ENCODE measurements at places on chromosomes 1 and 21.

GRCh38 chr21:16116798-16117197, 387.0 kb downstream of the USP25 start:
- DNase-seq, result no peak

DNA sequence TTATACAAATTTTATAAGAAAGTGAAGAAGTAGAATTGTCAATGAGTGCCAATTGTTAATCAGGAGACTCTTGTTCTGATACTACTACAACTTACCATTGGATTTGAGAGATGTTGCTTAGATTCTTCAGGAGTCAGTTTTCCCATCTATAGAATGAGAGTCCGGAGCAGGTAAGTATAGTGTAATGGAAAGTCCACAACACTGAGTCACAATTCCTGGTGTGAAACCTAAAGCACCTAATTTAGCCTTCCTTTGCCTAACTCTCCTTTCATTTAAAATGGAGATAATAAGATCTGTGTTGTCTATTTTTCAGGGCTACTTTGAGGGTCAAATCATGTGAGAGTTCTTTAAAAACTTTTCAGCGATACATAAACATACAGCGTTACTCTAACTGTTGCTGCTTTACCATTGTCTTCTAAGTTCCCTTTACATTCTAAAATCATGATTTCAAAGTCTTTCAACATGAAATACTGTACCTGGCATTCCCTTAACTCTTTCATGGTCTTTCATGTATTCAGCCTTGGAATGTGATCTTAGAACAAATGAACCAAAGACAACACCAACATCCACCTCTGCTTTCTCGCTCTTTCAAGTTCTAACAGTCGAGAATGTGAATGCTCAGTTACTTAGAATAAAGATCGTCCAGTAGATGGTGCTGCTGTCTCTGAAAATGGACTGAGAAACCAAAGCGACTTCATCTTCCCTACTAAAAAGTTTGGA, 90.9 kb downstream of the SLC30A10 start:
- peak; percentile 55 for DNase-seq

- peak; percentile 32 for DNase-seq
These were observed 74.4 kb downstream of the CAMTA1 start for GRCh38 chr1:6859415-6860343.

- no peak for DNase-seq
These were observed 22.3 kb upstream of the HSPA13 start for GRCh38 chr21:14405225-14405624.

GRCh38 chr1:26290122-26290881, 10.4 kb downstream of the SH3BGRL3 start:
- DNase-seq, result no peak

- no peak for DNase-seq
These were observed 23.8 kb upstream of the PPP1R15B start for GRCh38 chr1:204435381-204435831.

DNA sequence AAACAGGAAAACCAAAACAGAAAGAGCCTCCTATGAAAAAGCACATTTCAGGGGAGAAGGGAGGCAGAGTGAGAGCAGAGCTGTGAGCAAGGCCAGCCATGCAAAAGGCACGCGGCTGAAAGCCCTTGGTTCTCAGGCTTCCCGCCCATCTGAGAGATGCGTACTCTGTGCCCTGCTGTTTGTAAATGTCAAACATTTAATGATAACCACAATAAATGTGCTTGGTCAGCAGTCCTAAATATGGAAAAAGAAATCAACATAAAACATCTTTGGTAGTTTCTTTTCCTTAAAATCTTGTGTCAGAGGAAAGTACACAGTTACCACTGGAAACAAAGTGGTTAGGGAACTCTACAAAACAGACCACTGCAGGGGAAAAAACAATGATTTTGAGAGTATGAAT, 283.1 kb downstream of the DSCAM start:
- DNase-seq, result no peak

GRCh38 chr1:3735027-3735681, 17.1 kb upstream of the CCDC27 start:
- DNase-seq, result no peak

DNA sequence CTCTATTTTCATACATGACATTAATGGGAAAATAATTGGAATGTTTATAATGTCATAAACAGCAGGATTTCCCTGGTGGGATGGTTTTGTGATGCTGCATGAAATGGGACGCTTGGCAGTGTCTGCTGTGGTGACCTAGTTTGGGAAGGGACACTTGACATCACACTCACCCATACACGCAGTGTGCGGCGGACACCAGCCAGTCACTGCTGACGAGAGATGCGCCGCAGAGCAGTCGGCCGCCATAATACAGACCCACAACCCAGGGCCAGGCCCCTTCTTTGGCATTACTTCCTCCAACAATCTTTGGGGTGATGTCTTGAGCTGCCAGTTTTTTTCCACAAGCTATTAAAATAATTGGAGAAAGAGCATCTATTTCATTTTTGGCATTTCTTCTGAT, 49.5 kb downstream of the CHODL start:
- no peak for DNase-seq

DNA sequence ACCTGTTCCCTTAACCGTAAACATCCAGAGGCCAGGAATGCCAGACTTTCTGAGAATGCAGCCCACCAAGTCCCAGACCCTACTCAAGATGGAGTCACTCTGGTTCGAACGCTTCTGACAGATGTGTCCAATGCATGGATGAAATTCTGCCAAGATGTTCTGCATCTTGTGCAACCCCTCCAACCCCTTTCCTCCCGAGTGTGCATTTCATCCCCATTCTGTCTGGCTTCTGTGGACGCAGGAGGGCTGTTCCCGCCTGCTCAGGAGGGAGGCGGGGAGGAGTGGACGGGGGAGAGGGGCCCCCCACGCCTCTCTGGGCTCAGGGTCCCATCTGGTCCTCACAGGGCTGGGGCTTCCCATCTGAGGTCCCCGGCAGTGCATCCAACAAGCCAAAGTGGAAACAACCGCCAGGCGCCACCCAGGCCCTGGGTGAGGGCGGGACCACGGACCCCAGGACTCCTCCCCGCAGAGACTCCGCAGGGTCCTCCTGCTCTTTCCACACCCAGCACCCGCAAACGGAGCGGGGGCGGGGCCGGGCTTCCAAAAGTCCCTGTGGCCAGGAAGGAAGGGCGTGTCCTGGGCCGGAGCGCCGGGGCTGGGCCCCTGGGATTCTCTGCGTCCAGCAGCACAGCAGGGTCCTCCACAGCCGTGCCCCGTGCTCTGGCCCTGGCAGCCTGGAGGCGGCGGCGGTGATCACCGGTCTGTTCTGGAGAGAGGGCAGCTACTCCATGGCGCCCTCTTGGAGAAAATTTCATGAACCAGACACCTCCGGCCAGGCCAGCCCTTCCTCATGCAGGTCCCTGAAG, 27.8 kb upstream of the SUMO3 start:
- DNase-seq, result peak; percentile 52

GRCh38 chr1:171367436-171367835, 53.5 kb downstream of the FMO4 start:
- DNase-seq, result no peak

DNA sequence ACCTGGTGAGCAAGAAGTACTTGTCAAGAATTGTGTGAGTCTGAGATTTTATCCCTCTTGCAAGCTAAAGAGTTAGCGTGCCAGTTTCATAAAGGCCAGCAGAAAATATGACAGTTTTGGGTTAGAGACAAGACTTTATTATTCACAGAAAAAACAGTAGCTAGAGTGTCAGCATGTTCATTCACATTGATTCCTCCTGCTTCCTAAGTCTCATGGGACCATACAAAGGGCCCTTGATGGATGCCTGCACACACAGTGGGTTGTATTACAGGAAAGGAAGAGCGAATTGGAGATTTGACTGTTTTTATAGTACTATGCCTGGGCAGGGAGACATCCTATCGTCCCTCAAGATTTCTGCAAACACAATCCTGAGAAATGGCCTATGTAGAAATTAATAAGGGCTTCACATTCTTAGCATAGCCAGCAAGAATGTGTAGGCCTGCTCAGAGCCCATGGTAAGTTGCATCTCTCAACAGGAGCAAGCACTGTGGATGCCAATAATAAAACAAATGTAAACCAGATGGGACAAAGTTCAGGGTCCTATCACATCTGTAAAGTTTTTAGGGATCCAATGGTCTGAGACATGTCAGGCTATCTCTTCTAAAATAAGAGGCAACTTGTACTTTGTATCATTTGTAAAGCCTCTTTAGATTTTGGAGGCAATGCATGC, 4.0 kb upstream of the ASPM start:
- no peak for DNase-seq

GRCh38 chr1:163875200-163875926, 553.6 kb downstream of the NUF2 start:
- DNase-seq, result no peak

GRCh38 chr1:3657096-3657475, 4.8 kb downstream of the TP73 start:
- DNase-seq, result no peak

- DNase-seq, result peak; percentile 36
These were observed 267.3 kb upstream of the DUSP10 start for GRCh38 chr1:222009105-222009730.

GRCh38 chr1:185566995-185567394, 167.2 kb upstream of the HMCN1 start:
- peak; percentile 61 for DNase-seq

DNA sequence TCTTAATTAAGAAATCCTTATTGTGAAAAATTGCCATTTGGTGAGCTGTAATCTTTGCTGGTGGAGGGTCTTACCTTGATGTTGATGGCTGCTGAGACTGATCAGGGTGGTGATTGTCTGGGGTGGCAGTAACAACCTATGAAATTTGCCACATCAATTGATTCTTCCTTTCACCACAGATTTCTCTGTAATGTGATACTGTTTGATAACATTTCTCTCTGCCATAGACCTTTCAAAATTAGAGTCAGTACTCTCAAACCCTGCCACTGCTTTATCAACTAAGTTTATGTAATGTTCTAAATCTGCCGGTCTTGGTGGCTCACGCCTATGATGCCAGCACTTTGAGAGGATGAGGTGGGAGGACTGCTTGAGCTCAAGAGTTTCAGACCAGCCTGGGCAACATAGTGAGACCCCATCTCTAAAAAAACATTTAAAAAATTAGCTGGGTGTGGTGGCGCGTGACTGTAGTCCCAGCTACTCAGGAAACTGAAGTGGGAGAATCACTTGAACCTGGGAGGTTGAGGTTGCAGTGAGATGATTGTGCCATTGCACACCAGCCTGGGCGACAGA, 5.0 kb downstream of the KPNA6 start:
- no peak for DNase-seq

DNA sequence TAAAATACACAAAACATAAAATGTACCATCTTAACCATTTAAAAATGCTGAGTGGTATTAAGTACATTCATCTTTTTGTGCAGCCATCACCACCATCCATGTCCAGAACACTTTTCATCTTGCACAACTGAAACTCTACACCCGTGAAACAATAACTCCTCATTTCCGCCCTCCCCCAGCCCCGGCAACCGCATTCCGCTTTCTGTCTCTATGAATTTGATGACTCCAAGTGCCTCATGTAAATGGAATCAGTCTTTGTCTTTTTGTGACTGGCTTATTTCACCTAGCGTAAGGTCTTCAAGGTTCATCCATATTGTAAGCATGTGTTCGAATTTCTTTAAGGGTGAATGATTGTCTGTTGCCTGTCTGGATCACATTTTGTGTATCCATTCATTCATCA, 37.2 kb downstream of the SCCPDH start:
- DNase-seq, result no peak

GRCh38 chr1:102562380-102562779, 545.9 kb downstream of the COL11A1 start:
- DNase-seq, result no peak

DNA sequence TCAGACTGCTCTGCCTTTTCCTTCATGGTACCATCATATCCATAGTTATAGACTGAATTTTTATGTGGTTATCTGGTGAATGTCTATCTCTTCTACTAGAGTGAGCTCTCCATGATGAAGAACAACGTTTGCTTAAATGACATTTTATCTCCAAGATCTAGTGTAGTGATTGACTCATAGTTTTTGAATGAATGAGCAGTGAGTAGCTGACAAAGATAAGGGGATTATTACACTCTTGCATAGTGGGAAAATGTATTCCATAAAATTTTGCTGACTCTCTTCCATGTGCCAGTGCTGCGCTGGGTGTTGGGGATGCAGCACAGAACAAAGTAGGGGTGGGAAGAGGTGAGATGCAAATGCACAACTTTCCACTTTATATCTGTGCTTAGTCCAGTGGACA, 147.7 kb downstream of the TGFB2 start:
- no peak for DNase-seq

- no peak for DNase-seq
These were observed 138.0 kb upstream of the ARHGEF16 start for GRCh38 chr1:3316340-3316943.

DNA sequence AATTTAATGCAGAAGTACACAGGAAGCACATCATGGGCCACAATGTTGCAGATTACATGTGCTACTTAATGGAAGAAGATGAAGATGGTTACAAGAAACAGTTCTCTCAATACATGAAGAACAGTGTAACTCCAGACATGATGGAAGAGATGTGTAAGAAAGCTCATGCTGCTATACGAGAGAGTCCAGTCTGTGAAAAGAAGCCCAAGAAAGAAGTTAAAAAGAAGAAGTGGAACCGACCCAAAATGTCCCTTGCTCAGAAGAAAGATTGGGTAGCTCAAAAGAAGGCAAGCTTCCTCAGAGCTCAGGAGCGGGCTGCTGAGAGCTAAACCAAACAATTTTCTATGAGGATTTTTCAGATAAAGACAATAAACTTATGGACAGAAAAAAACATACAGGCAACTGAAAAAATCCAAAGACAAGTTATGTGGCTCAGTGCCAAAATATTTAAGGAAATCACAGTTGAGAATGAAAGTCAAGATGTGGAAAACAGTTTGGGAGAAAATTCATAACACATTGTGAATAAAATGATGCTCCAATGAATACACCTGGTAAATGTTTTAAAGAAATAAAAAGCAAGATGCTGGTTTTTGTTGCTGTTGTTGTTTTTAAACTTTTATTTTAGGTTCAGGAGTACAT, 2.8 kb upstream of the ZNF644 start:
- no peak for DNase-seq

DNA sequence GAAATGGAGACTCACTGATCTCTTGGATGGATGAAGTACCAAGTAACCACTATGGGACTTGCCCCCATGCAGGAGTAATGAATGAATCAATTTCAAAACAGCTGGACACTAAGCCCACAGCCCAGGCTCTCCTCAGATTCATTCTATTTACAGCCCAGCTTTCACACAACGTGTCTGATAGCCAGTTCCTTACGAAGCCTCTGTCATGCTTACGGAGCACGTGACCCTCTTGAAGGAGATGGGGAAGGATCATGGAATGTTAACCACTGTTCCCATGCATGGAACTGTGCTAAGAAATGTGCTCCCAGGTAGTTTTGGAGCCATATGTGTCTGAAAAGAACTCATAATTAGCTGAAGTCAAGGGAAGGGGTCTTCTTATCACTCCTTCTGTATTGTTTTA, 124.1 kb downstream of the KIF26B start:
- DNase-seq, result no peak

GRCh38 chr1:65198096-65198495, 50.1 kb downstream of the AK4 start:
- no peak for DNase-seq

- no peak for DNase-seq
These were observed 1.3 kb upstream of the LMOD1 start for GRCh38 chr1:201947697-201948008.

GRCh38 chr21:40631211-40631610, 215.7 kb downstream of the DSCAM start:
- no peak for DNase-seq

- DNase-seq, result peak; percentile 2
These were observed 145.6 kb downstream of the HIVEP3 start for GRCh38 chr1:41773144-41773591.

All from LoVo (cell line).